ENCODE measurements at places on chromosomes 4 and X.

DNA sequence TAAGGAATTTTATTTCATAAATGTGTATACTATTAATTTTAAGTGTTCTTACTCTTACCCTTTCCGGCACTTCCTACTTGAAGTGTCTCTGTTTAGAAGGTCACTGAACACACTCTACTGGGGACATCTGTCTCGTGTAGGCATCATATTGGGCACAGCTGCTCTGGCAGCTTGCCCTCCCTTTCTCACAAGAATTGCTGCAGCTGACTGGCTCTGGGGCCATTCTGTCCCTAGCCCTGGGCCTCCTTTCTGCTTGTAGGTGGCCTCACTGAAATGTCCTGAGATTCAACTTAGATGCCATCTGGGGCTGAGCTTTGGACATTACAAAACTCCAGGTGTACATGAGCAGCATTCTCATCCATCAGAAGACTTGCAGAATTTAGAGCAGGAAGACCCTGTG is 49.6 kb downstream of the SMAD1 start:
- no peak for DNase-seq

- DNase-seq, result peak; percentile 60
These were observed 1.1 kb downstream of the TMEM131L start for GRCh38 chr4:153466949-153467896.

DNA sequence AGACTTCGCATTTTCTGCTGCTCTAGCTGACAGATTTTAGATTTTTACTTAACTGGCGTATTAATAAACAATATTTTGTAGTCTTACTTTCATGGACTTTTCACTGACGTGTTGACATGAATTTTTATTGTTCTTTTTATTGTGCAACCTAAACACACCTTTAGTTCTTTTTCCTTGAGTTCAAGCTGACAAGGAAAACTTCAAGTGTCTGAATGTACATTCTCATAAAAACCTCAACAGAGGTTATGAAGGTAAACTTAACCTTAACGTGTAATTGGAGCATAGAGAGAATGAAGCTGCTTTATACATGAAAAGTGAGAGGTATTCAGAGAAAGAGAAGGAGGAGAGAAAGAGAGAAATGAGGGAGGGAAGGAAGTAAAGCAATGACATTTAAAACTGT is 364.3 kb upstream of the CT83 start:
- DNase-seq, result no peak

- no peak for DNase-seq
These were observed 142.3 kb downstream of the PDGFC start for GRCh38 chr4:156829201-156829873.

- DNase-seq, result no peak
These were observed 13.0 kb downstream of the TBC1D1 start for GRCh38 chr4:37903901-37904300.

DNA sequence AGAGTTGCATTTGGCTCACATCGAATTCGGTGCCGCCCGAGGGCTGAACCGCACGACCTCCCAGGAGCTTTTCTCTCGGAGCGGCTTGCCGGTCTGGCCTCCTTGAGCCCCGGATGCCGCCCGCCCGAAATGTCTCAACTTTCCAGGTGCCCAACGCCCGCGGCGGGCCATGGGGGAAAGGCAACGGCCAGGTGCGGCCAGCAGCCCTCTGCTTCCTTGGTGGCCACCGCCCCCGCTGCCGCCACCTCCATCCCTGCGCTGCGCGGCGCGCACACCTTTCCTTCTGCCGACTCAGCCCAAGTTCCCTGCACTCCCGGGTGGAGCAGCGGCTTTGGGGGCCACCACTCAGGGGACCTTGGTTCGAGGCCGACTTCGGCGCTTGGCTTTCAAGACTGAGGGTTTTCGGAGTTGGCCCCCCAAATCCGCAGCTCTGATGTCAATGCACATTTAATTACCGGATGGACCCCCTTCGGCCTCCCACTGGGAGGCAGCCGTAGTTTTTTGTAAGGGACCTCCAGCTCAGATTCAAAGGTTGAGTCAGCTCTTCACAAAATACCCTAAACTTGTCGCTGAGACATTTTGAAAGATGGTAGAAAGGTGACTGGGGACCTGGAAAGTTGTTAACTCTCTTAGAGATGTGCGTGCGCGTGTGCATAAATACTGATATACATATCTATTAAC is 1.1 kb downstream of the AFF2 start:
- DNase-seq, result no peak

GRCh38 chrX:107678957-107679740 is 50.8 kb downstream of the PRPS1 start:
- peak; percentile 35 for DNase-seq

DNA sequence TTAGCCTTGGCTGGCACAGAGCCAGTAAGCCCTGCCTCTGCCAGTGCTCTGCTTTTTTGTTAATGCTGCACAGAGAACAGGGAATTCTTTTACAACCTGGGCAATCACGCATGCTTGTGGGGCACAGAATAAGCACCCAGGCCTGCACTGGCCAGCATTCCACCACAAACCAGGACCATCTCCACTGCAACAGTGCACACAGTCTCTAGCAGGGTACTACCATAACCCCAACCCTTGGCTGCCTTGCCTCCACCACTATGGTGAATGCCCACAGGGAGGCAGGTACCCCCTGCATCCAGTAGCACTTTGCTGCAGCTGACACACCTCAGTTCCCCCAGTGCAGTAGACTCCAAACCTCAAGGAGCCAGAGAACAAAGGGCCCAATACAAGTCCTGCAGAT is 19.2 kb upstream of the FAAH2 start:
- DNase-seq, result no peak

- DNase-seq, result no peak
These were observed 91.9 kb downstream of the CHST7 start for GRCh38 chrX:46665232-46666152.

DNA sequence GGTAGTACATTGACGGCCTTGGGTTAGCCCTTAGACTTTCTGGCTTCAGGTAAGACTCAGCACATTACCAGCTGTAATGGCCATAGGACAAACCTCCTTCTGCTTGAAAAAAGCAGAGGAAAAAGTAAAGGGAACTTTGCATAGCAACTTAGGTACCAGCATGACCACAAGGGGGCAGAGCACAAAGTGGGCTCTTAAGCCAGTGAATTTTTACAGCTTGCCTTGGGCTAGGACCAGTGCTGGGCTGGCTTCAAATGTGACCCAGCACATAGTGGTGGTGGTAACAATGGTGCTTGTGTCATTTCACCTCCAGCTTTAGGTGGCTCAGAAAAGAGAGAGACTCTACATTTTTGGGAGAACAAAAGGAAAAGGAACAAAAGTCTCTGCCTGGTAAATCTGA is 66.1 kb downstream of the KLHL4 start:
- DNase-seq, result no peak

DNA sequence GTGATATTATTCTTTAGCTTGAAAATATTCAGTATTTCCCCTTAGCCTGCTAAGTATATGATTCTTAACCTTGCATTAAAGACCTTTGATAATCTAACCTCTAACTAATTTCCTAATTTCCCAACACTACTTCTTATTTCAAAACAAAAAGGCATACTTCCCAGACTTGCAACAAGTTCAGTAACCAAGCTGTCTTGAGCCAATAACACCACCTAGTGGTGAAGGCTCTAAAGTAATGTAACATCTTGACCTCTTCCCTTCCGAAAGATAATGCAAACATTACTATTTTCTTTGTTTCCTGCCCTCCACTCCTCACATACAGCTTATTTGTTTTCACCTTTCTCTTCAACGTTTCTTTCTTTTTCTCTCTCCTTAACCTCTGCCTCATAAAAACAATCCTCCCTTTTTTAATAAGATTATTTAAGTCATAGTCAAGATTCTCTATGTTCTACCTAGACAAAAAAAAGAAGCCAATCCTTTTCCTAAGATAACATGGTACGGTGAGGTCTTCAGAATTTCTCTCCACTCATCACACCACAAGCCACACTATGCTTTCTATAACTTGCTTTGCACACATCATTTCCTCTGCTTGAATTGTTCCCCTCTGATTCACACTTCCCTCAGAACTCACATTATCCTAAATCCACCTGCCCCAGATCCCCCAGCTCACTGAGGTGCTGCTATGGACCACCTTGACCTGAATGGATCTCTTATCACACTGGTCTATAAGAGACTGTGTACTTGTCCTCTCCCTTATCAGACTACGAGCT is 3.5 kb downstream of the FAT1 start:
- no peak for DNase-seq

- DNase-seq, result no peak
These were observed 133.8 kb upstream of the LCORL start for GRCh38 chr4:18155067-18156041.

GRCh38 chr4:16846540-16847117 is 51.8 kb downstream of the LDB2 start:
- no peak for DNase-seq

DNA sequence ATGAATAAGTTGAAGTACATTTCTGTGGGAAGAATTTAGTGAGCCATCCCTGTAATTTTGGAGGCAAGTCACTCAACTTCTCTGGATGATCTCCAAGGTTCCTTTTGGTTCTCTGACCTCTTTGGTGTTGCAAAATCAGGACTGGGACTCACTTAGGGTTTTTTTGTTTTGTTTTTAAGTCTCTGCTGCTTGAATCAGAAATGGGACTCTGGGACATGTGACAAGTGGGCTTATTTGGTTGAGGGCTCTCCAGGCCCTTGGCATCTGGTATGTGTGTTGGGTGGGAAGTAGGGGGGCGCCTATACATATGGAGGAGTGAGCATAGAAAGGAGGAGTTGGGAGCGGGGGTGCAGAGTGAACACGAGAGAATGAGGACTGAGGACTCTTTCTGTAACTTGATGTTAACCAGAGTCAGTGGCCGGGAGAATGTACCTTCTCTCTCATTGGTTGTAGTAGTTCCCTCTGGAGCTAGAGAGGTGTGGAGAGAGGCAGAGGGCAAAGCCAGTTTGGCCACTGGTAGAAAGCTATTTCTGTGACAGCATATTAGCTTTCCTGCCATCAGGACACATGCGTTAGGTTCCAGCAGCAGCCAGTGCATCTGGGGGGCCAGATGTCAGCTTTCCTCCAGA is 1.9 kb downstream of the ARHGAP10 start:
- DNase-seq, result no peak

GRCh38 chr4:8272472-8273428 is 3.2 kb downstream of the HTRA3 start:
- no peak for DNase-seq

DNA sequence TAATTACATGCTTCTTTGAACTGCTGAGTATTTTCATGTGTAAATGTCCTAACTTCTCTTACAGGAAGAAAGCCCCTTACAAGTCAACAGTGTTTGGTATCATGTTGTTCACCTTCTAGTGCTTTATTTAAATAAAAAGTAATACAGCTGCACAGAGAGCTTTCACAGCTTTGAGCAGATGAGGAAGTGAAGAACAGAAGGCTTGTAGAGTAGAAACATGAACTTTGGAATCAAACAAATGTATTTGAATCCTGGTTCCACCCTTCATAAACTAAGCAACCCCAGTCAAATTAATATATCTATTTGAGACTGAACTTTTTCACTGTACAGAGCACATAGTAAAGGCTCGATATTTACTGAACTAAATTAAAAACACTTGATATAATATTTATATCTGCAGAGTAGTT is 120.5 kb downstream of the CAMK2D start:
- DNase-seq, result no peak

GRCh38 chr4:134747108-134747805 is 545.7 kb upstream of the PABPC4L start:
- DNase-seq, result no peak

DNA sequence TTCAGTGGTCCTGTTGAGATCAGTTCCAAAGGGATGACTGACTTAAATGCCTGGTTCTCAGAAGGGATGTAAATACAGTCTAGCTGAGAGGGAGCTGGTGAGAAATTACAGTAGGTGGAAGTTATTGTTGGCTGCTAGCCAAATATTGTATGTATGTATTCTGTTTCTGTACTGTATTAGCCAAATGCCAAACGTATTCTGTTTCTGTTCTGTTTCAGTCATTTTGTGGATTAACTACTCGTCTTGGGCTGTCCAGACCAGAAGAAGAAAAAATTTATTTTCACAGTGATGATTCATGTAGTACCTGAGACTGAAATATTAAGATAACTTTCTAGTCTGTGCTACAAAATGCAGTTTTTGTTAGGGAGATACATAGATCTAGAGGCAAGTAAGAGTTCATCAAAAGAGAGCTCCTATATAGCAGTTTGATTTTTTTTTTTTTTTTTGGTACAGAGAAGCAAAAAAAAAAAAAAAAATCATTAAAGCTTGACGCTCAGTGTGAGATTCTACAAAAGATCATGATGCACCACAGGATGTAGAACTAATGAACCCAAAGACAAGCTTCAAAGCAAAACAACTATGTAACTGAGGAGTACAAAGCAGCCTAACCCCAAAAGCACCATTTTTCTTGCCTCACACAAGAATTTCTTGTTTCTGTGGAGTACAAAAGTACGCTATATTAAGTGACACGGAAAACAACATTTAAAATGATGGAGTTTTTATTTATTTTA is 54.8 kb downstream of the CASP6 start:
- DNase-seq, result no peak

DNA sequence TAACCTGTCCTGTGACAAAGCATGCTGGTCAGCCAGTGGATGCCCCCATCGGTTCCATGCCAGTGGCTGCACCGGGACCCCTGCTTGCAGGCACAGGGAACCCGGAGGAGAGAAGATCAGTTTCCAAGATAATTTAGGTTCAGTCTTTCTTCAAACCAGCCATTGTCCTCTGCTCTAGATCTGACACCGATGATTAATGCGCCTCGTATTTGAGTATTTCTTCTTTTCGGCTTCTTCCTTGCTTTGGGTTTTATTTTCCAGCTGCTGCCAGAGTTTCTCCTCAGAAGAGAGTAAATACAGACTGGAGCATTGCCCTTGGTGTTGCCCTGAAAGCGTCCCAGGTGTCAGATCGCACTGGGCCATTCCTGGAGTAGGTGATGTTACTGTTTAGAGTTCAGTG is 19.2 kb upstream of the BCOR start:
- DNase-seq, result no peak

GRCh38 chr4:764405-765169 is 59.0 kb downstream of the PCGF3 start:
- no peak for DNase-seq

- DNase-seq, result peak; percentile 12
These were observed 512 bp upstream of the TMEM131L start for GRCh38 chr4:153465615-153466080.

GRCh38 chr4:112173593-112174558 is 28.6 kb downstream of the FAM241A start:
- no peak for DNase-seq

DNA sequence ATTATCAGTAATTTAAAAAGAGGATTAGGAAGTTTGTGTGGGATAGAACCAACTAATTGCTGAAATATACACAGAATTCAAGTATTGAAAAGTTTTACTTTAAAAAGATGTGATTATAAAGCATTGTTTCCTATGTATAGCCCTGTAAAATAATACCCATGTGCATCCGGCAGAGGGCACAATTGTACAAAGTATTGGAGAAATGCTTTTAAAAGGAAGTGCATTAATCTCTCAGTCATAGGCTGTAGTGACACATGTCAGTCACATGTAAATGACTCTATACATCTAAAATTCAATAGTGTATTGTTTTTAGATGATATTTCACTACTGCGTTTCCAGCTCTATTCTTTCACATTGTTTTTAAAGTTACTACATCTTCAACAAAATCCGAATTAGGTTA is 9.7 kb upstream of the GEMIN8 start:
- peak; percentile 21 for DNase-seq

- DNase-seq, result no peak
These were observed 28.5 kb upstream of the FGF5 start for GRCh38 chr4:80237992-80238391.

GRCh38 chrX:129769467-129770154 is 10.1 kb upstream of the SASH3 start:
- peak; percentile 67 for DNase-seq

- no peak for DNase-seq
These were observed 11.1 kb downstream of the GTPBP6 start for GRCh38 chrX:307261-308111.
